ENCODE measurements at places on chromosomes 7 and 10.

GRCh38 chr7:87113077-87113476 lies 39.2 kb upstream of the DMTF1 start:
- no peak for DNase-seq

- no peak for DNase-seq
Observed at GRCh38 chr7:70660819-70661191, 471.1 kb upstream of the GALNT17 start.

- DNase-seq, result no peak
Observed at GRCh38 chr10:69335063-69335587, 56.8 kb downstream of the HK1 start.

GRCh38 chr10:60650378-60650800 lies 127.9 kb upstream of the CDK1 start:
- DNase-seq, result no peak

DNA sequence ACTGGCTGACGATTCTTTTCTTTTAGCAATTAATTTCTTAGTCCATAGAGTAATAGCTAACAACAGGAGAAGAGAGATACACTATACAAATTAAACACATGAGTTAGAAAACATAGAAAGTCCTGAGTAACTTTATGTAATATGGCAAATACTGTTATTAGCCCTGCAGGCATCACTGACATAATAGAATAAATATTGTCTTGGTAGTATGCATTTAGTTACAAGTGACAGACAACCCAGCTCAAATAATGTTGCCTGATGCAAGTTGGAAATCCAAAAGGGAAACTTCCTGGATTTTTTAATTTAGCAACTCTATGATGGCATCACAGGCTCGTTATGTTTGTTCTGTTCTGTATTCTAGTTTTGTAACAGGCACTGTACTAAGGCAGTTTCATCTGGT lies 95.1 kb downstream of the DKK1 start:
- no peak for DNase-seq

DNA sequence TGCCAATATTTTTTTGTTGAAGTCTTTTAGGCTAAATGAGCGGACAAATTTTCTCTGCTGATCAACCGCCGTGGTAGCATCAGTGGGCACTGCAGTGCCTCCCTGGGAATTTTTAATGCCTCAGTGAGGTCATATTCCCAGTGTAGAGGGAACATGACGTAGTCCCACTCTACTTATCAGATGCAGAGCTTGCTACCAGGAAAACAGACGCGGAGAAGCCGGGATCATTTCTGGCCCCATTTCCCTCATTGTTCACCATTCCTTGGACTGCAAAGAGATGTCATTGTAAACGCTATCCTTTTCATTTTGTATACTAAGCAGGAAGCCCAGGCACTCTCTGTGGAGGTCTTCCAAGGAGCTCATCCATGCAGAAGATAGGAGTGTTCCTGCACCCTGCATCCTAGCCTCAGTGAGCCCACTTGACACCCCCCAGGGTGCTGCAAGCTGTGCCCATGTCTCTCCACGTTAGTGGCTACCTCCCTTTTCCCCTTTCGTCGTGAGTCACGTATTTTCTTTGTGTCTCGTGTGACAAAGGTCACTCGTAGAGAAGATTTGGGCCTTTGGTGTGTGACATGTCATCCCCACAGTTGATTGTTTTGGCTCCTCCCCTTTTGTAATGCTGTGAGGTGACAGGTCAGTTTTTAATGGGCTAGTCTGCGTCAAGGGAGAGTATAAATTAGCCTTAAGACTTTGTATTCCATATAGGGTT lies 145.5 kb downstream of the TCF7L2 start:
- no peak for DNase-seq

All from central memory CD8-positive, alpha-beta T cell (primary cell).